ENCODE measurements at places on chromosomes 1 and 21. TPM values are rescaled to one million over a fixed set of nuclear protein-coding genes. Genes with fewer than 3 reads are reported as not detected.

Gene ECE1
- total RNA-seq, result 21.2 TPM

DNA sequence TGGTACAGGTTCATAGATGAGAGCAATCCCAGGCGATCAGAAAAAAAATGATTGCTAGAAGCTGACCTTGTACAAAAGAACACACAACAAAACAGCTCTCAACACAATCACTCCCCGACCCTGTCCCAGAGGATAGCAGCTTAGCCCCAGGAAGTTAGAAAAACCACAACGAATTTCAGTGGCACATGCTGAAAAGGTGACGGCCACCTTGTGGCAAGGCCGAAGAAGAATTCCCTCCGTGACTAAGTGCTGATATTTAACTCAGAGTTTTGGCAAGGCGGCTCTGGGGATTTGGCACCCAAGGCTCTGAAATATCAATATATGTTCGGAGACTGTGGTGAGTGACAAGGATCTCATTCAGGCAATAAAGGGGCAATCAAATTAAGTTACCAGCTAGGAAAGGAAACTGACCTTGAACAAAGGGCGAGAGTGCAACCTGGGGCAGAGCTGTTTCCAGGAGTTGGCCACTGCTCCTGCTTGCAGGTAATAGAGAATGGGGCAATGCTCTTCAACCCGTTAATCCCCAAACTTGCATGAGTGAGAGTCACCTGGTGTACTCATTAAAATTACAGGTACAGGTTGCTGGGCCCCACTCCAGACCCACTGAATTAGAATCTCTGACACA is 96.2 kb downstream of the BEND5 start:
- no peak overlapping the region for H3K27ac ChIP-seq
- peaks cover 10% of the 10 kb centered on the region for H3K4me1 ChIP-seq
- H3K4me3 ChIP-seq, result no peak overlapping the region
- no peak for DNase-seq
- H3K36me3 ChIP-seq, result no peaks in the 10 kb centered on the region

Gene NCAM2
- 138 TPM for total RNA-seq

DNA sequence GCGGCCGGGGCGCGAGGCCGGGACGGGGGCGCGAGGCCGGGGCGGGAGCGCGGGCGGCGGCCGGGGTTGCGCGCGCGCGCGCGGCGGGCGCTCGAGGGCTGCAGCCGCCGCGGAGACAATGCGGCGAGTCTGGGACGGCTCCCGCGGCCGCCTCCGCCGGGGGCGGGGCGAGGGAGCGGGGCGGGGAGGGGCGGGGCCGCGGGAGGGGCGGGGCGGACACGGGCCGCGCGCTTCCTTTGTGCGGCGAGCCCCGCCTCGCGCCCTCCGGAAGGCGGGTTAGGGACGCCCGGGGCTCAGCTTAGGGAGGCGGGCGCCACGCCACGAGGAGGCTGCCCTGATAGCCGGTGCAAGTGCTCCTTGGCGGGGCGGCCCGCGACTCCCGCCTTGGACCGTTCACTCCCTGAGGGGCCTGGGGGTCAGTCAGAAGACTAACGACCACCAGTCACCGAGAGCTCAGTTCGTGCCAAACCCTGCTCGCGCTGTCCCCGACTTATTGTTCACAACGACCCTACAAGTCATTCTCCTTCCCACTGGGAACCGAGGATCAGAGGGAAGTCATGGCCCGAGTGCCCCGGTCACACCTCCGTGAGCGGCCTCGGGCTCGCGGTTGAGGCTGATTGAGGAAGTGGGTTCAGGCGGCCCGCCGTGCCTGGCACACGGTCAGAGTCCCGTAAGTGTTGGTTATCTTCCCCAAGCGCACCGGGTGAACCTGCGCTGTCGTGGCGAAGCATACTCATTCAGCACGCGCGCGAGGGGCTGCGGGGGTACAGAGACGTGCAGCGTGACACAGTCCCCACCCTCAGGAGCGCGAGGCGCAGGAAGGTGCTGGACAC is 29.1 kb upstream of the A3GALT2 start:
- H3K27ac ChIP-seq, result peak overlapping the region; percentile 85
- peaks cover 22% of the 10 kb centered on the region for H3K4me1 ChIP-seq
- DNase-seq, result no peak
- H3K27me3 ChIP-seq, result no peaks in the 10 kb centered on the region
- peaks cover 19% of the 10 kb centered on the region for H3K36me3 ChIP-seq

DNA sequence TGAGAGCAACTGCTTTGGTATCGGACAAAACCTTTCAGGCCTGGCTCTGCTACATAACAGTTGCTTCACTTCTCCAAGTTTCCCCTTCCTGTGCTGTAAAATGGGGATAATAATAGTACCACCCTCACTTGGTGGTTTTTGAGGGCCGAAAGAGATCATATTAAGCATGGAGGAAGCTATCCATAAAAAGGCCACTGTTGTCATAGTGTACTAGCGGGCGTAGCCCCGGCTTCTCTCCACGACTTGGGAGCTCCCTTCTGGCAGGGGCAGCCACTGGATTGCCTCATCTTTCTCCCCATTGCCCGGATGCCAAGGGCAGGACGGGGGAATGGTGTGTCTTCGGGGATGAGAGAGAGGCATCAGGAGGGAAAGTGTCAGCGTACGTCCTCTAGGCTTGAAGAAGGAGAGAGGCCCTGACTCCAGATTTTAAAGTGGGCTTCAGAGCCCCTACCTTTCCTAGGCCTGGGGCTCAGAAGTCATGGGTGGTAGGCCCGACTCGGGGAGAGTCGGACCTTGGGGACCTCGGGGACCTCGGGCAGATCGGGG is 548 bp upstream of the MFSD2A start:
- no peaks in the 10 kb centered on the region for H3K27me3 ChIP-seq
- no peaks in the 10 kb centered on the region for H3K36me3 ChIP-seq
- H3K4me1 ChIP-seq, result peaks cover 54% of the 10 kb centered on the region
- H3K27ac ChIP-seq, result no peak overlapping the region
- peak overlapping the region; percentile 40 for H3K4me3 ChIP-seq
- no peak for DNase-seq

- no peak overlapping the region for H3K4me3 ChIP-seq
- peaks cover 6% of the 10 kb centered on the region for H3K4me1 ChIP-seq
- H3K27ac ChIP-seq, result no peak overlapping the region
- H3K36me3 ChIP-seq, result no peaks in the 10 kb centered on the region
- no peak for DNase-seq
- H3K27me3 ChIP-seq, result peaks cover 1% of the 10 kb centered on the region
Observed at GRCh38 chr1:36599828-36600227, 117.1 kb upstream of the CSF3R start.

DNA sequence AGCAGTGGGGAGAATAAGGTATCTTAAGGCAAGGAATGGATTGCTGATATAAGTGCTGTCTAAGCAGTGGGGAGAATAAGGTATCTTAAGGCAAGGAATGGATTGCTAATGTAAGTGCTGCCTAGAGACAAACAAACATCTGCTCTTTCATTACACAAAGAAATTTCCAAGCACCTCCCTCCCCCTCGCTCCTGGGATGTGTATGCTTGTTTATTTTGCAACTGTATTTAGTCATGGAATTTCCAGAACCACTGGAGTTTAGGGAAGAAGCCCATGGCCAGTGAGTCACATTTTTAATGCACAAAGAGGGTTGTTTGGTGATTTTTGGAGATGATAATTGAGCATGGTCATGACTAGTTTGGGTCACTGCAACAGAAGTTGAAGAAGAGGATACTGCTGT is 21.5 kb downstream of the PDPN start:
- H3K27me3 ChIP-seq, result no peaks in the 10 kb centered on the region
- no peak for DNase-seq
- H3K4me1 ChIP-seq, result peaks cover 3% of the 10 kb centered on the region
- H3K27ac ChIP-seq, result no peak overlapping the region
- H3K36me3 ChIP-seq, result no peaks in the 10 kb centered on the region
- H3K4me3 ChIP-seq, result no peak overlapping the region

DNA sequence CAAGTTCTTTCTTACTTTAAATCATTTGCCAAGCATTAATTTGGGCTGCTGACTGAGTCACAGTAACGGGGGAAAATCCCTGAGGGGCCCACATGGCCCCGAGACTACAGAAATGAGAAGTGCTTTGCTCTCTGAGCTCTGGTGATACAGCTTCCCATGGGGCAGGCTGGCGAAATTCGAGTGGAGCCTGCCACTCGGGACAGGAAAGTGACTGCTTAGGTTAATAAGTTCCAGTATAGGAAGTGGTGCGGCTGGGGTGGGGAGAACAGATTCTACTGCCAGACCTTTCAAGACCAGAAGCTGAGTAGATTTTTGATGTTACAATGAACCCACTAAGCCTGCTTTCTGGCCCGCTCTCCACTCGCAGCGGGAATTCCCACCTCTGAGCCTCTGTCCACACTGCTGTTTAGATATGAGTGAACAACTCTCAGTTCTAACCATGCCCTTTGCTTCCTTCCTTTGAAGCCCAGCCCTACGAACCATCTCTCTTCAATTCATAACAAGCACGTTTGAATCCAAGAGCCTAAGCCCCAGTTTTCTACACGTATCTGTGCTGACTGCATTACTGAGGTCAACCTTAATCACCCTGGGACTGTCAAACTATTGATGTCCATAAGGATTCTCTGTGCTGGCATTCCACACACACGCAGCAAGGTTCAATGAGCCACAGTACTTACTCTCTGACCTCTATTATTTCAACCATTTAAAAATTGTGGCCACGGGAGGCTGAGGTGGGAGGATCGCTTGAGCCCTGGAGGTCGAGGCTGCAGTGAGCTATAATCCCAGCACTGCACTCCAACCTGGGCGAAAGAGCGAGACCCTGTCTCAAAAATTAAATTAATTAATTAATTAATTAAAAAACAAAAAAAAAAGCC is 9.6 kb downstream of the ZBTB17 start:
- no peak overlapping the region for H3K4me3 ChIP-seq
- peaks cover 16% of the 10 kb centered on the region for H3K4me1 ChIP-seq
- DNase-seq, result no peak
- H3K27me3 ChIP-seq, result no peaks in the 10 kb centered on the region

- H3K27me3 ChIP-seq, result no peaks in the 10 kb centered on the region
- H3K27ac ChIP-seq, result peak overlapping the region; percentile 57
- H3K4me3 ChIP-seq, result no peak overlapping the region
Observed at GRCh38 chr1:9929431-9930385, 13.5 kb downstream of the LZIC start.

Data from spinal cord (tissue), 10 donors.